ENCODE measurements at places on chromosomes 1 and 21.
A peak's percentile ranks its signal among the peaks of the same experiment; 100 is the strongest.

DNA sequence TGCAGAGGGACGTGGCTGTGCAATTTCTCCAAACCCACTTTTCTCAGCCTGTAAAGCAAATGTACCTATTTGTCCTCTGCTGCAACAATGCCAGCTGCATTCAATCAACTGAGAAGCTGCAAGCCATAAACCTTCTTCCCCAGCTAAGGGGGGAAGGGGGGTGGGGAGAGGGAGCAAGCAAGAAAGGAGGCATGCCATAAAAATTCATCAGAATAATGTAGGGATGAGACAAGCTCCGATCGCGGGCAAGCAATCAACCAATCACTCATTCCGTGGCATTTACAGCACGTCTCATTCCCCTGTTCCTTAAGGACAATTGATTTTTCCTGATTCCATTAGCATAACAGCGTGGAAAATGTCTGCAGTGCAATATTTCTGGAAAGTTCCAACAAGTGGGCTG, 144.8 kb downstream of the DMRTA2 start:
- DNase-seq, result no peak

GRCh38 chr1:33394770-33395169, 36.1 kb downstream of the PHC2 start:
- DNase-seq, result no peak

DNA sequence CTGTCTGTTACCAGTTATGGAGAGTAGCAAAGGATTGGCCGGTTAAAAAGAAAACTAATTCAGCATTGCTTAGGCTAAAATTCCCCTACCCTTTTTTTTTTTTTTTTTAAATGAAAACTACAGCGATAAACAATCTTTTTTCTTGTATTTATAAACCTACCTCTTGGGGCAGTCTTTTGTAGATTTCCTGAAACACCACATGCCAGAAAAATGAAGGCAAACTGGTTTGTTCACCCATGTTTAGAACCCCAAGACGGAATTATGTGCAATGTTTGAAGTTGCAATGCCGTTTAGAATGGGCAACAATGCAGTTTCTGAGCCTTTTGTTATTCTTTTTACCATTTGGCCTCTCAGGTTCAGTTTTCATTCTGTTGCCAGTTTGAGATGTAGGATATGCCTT, 59.1 kb downstream of the PRDM2 start:
- DNase-seq, result no peak

DNA sequence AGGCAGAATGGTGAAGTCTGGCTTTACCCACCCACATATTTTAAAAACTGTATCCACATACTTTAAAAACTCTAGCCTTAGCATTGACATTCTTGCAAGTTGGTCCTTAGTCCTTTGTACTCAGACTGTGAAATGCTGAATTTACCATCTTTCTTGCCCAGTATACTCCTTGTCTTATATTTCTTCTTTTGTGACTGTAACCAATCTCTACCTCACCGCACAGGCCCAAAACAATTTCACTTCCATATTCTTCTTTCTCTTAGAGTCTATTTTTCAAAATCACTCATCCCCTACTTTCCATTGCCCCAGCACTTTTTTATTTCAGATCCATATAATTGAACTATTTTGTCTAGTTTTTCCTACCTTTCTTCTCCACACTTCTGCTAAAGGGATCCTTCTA, 892.4 kb upstream of the B3GALT2 start:
- DNase-seq, result no peak

DNA sequence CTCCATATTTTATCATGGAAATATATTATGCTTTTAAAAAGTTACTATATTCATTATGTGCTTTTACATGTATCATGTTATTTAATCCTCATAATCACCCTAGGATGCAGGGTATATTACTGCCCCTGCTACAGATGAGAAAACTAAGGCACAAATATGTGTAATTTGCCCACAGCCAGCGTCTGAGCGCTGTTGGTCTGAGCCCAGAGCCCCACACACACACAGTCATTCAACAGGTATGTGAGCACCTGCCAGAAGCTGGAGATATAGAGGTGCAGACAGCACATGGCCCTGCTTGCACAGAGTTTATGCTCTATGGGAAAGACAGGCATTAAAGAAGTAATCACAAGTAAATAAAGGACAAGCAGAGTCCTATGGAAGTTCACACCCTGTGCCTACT, 49.8 kb upstream of the SEC16B start:
- no peak for DNase-seq

DNA sequence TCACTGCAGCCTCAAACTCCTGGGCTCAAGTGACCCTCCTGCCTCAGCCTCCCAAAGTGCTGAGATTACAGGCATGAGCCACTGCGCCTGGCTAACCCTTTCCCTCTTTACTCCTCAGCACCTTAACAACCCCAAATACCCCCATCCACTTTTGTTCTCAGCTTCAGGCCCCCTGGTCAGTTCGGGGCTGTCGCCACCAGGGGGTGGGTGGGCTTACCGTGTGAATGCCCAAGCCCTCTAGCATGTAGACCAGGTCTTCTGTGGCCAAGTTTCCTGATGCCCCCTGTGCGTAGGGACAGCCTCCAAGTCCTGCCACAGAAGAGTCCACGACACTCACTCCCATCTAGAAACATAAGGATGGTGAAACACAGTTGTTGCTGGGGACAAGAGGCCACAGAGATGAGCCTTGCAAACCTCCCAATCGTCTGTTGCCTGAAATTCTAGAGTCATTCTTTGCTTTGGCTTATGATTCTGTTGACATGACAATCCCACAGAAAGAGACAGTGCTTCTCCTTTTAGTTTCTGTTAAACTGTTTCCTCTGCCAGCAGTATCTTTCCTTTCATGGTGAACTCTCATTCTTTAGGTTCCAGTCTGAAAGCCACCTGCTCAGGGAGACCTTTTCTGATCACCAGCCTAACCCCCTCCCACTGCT, 3.8 kb upstream of the GALE start:
- no peak for DNase-seq

- DNase-seq, result no peak
These were observed 100.4 kb downstream of the C1orf94 start for GRCh38 chr1:34277150-34277549.

DNA sequence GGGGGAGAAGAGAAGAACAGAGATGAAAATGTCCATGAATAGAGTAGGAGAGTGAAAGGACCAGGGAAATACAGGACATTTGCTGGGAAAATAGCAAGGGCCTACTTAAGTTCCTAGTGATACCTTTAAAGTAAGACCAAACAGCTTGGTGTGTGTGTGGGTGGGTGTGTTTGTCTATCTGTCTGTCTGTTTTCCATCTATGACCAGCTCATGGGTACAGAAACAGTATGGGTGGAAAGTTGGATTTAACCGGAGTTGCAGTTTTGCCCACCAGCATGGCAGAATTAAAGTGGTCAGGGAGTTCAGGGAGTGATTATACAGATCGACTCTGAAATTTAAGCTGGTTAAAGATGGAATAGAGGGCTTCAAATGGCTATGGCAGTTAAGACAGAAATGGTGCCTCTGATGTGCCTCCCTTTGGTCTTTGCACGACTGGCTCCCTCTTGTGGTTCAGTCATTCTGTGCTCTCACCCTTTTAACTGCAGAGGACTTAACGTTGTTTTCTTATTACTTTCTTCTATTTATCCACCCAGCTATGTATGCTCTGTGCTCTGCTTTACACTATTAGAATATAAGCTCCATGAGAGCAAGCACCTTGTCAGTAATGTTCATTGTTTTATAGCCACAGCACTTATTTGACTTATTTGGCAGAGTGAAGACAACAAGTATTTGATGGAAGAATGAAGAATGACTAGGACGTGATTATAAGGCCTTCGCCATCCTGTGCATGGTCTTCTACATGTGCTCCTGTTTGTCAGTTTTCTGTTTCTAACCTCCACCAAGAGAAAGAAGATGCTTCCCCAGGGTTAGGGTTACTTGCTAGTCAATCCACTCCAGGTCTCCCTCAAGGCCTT, 72.7 kb upstream of the AK4 start:
- DNase-seq, result peak; percentile 40

- DNase-seq, result no peak
These were observed 49.8 kb upstream of the ADORA3 start for GRCh38 chr1:111553196-111553595.

GRCh38 chr1:2980073-2980791, 41.0 kb upstream of the ACTRT2 start:
- DNase-seq, result peak; percentile 4

- no peak for DNase-seq
These were observed 52.5 kb upstream of the RIPK4 start for GRCh38 chr21:41819236-41819855.

GRCh38 chr1:194056169-194056568, 869.8 kb upstream of the B3GALT2 start:
- no peak for DNase-seq

DNA sequence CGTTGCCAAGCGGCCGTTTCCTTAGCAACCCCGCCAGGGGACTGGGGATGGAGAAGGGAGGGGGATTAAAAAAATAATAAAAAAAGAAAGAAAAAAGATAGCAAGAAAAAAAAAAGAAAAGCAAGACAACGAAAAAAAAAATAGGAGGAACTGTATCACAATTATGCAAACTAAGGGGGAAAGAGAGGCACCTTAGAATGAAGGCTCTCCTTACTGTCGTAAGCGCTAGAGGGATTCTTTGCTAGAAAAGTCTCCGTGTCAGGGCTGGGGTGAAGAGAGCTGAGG, 625 bp upstream of the NEGR1 start:
- peak; percentile 89 for DNase-seq

DNA sequence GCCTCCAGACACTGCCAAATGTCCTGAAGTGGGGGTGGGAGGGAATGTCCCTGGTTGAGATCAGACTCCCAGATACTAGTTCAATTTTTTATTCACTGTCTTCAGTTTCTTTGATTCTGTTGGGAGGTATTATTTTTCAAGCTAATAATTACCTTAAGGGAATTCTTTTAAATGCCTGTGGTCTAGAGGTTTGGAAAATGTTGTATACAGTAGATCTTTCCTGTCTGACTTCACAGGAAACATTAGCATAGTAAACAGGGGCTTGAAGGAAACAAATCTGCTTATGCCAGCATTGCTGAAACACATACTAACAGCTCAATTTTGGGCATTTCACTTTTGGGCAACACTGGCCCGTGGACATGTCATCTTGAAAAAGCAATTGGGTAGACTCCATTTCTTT, 84.3 kb upstream of the HP1BP3 start:
- no peak for DNase-seq

DNA sequence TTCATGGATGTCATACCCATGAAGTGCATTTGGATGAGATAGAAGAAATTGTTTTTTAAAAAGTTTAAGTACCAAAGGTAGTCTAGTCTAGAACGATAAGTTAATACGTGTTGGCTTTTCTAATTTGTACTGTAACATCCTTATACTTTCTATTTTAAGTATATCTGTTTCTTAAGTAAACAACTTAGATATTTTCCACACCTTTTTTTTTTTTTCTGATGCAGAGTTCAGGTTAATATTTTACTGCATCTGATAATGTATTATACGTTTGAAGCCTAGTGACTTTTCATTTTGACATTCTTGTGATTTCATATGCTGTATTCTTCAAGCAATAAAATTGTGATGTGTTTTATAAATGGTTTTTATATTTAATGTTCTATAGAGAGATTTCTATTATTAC, 16.5 kb downstream of the DR1 start:
- DNase-seq, result no peak

- DNase-seq, result peak; percentile 81
These were observed 3.8 kb downstream of the FBXO2 start for GRCh38 chr1:11650331-11650991.

GRCh38 chr1:230278376-230278775, 147.8 kb downstream of the PGBD5 start:
- no peak for DNase-seq

GRCh38 chr1:37438037-37438868, 36.1 kb upstream of the ZC3H12A start:
- no peak for DNase-seq

- no peak for DNase-seq
These were observed 143.0 kb downstream of the URB2 start for GRCh38 chr1:229769006-229769405.

DNA sequence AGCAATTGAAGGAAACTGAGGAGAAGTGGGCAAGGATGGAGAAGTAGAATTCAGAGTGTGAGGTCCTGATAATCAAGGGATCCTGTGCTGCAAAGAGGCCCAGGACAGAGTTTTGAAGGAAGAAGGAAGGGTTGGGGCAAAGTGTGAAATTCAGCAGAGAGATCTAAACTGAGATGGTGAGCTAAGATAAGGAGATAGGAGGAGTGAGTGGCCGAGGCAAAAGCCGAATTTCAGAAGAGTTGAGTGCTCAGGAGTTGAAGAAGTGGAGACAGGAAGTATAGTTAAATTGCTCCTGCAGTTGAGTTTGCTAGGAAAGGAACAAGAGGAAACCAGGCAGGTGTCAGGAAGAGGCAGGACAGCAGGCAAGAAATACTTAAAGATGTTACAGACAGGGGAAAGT, 16.4 kb upstream of the MAPKAPK2 start:
- DNase-seq, result no peak

DNA sequence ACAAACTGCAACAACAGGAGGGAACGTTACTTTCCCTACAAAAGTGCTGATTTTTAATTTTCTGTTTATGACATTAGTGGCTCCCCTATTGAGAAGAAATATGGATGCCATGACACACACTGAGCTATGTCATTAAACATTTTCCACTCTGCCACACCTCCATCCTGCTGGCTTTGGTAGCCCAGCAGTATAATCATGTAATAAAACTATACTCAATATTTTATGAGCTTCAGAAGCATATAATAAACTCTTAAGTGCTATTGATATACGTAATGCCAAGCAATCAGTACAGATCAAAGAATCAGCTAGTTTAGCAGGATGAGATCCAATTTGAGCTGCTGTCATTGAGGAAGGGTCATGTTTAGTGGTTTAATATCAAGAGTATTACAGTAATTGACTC, 141.3 kb upstream of the LRRC7 start:
- DNase-seq, result no peak

DNA sequence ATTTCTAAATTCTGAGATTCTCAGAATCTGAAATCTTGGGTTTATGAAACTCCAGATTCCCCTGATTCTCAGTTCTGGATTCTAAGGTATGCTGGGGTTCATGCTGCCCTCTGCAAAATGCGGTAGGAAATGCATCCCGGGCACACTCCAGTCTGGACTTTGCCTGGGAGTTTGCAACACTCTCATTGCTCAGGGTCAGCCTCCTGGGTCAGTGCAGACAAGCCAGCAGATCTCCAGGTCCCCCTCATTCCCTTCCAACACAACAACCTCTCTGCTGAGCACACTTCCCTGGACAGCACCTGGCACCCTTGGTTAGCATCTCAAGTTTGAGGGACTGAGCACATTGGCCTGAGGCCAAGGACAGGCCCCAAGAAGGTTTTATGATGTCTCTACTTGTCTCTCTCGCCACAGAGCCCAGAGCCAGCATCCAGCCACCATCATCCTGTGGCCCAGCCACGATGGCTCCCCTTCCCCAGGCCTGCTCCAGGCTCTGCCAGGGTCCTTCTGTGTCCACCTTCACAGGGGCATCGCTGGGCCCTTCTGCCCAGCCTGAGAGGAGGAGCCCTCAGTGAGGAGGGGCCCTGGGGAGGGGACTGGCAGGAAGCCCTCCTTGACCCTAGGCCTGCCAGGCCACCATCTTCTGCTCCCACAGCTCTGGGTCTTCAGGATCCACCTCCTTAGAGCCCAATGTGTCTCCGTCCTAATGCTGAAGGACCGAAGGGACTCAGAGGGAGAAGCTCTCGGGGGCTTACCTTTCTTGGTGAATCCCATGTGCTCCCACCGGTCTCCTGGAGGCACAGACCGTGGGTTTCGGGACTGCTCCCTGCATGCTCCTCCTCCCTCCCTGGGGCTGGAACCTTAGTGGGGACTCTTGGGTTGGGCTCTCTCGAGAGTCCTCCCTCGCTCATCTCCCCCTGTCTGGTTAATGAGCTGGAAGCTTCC, 550.7 kb downstream of the PTPRU start:
- DNase-seq, result no peak

- no peak for DNase-seq
These were observed 12.4 kb downstream of the ACBD6 start for GRCh38 chr1:180489976-180490375.

GRCh38 chr1:11362547-11363021, 89.6 kb downstream of the UBIAD1 start:
- peak; percentile 70 for DNase-seq

- DNase-seq, result no peak
These were observed 93.0 kb upstream of the GCLM start for GRCh38 chr1:94002046-94002787.
